ENCODE measurements at places on chromosomes 16 and 17.

GRCh38 chr17:9729034-9729650 lies 62.2 kb downstream of the DHRS7C start:
- DNase-seq: no peak

DNA sequence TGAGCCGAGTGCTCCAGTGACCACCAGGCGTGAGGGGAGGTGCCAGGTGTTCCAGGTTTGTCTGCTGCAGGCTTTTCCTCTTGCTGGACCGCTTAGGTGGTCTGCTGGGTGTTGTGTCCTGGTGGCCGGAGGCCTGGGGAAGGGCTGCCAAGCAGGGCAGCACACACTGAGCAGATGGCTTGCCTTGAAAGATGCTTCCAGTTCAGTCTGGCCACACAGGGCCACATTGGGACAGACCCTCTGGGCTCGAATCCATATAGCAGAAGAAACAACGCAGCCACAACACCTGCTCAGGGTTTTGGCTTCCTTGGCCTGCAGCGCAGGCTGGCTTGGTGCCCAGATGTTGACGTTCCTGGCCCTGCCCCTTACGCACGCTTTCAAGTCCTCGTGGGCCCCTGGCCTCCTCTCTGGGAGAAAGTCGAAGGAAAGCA lies 24.8 kb downstream of the GINS2 start:
- no peak for DNase-seq

- DNase-seq: no peak
Measured at GRCh38 chr16:79593754-79594153, 6.8 kb downstream of the MAF start.

DNA sequence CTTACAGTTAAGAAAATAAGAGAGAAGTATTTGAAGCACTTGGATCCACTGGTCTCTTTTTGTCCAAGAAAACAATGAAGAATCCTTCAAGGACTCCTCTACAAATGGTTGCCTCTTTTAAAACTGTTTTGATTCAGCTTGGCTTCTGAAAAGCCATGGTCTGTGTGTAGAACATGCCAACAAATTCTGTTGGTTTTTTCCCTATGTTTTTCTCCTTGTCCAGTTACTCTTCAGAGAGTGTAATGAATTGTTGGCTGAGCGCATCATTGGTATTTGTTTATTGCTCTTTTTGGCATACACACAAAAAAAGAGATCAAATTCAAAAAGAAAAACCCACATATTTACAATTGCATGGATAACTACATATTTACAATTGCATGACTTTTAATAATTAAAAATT lies at the start of gene ABCA10:
Gene ABCA10, minus strand, starts transcription at position 249 of the 400 bp plus-strand sequence. CDS start 3,466 bp downstream, outside the sequence.
- no peak for DNase-seq

- no peak for DNase-seq
Measured at GRCh38 chr17:80345321-80345720, 69.6 kb upstream of the ENDOV start.

- DNase-seq: no peak
Measured at GRCh38 chr17:60173304-60173819, 23.6 kb downstream of the CA4 start.

Measured in activated T-cell treated with anti-CD3 and anti-CD28 coated beads for 24 hours (primary cell).